ENCODE measurements at places on chromosomes 2 and 18. TPM values are rescaled to one million over a fixed set of nuclear protein-coding genes. Genes with fewer than 3 reads are reported as not detected.

RAX gene
- total RNA-seq: not detected

TUBA4B gene
- total RNA-seq: not detected

MAPK4 gene
- total RNA-seq: not detected

KIAA2012 gene
- not detected for total RNA-seq

WNT6 gene
- total RNA-seq: not detected

LRRC30 gene
- total RNA-seq: not detected

TCF7L1 gene
- 2.3 TPM for total RNA-seq

SIGLEC15 gene
- not detected for total RNA-seq

FAM210A gene
- 21.4 TPM for total RNA-seq

POU3F3 gene
- not detected for total RNA-seq

CAPN13 gene
- total RNA-seq: not detected

INPP1 gene
- 9.4 TPM for total RNA-seq

CNDP1 gene
- not detected for total RNA-seq

GPAT2 gene
- 8.8 TPM for total RNA-seq

OTOF gene
- 0.15 TPM for total RNA-seq

POTEI gene
- under 0.01 TPM for total RNA-seq

EHD3 gene
- 7.9 TPM for total RNA-seq

SRD5A2 gene
- not detected for total RNA-seq

SLC4A3 gene
- total RNA-seq: under 0.01 TPM

WDR54 gene
- total RNA-seq: 47.9 TPM

SERPINB3 gene
- total RNA-seq: not detected

PLEKHH2 gene
- total RNA-seq: 0.32 TPM

Measured in epithelial cell of umbilical artery (primary cell).